ENCODE measurements at places on chromosomes 1 and 21. TPM values are rescaled to one million over a fixed set of nuclear protein-coding genes. Genes with fewer than 3 reads are reported as not detected.

DNA sequence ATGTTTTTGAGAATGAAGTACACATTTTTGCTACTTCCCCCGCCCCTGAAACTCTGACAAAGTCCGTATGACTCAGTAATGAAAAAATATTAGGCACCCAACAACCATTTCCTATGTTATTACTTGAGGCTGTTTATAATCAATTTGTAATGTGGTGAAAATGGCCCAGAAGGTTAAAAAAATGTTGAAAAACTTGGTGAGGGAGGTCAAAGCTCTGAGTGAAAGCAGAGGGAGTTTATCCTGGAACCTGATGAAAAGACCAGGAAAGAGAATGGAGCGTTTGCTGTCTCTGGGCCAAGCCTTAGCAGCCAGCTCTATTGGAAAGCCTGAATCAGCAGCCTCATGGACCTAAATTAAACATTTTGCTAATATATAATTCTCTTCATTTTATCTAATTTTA lies 367.7 kb upstream of the NEGR1 start:
- peak; percentile 0 for DNase-seq

GRCh38 chr21:36461918-36462486 lies 17.9 kb downstream of the CLDN14 start:
- no peak for DNase-seq

- DNase-seq, result peak; percentile 18
Measured at GRCh38 chr21:45640888-45641479, 2.5 kb upstream of the PCBP3 start.

Gene HTR1D
- total RNA-seq, result 0.18 TPM
